LoVo (cell line): ENCODE measurements at places on chromosomes 5 and 9.

- DNase-seq, result no peak
These were observed 273.2 kb downstream of the SAXO1 start for GRCh38 chr9:18759827-18760226.

- DNase-seq, result no peak
These were observed 56.1 kb upstream of the PIP5K1B start for GRCh38 chr9:68648971-68649370.

DNA sequence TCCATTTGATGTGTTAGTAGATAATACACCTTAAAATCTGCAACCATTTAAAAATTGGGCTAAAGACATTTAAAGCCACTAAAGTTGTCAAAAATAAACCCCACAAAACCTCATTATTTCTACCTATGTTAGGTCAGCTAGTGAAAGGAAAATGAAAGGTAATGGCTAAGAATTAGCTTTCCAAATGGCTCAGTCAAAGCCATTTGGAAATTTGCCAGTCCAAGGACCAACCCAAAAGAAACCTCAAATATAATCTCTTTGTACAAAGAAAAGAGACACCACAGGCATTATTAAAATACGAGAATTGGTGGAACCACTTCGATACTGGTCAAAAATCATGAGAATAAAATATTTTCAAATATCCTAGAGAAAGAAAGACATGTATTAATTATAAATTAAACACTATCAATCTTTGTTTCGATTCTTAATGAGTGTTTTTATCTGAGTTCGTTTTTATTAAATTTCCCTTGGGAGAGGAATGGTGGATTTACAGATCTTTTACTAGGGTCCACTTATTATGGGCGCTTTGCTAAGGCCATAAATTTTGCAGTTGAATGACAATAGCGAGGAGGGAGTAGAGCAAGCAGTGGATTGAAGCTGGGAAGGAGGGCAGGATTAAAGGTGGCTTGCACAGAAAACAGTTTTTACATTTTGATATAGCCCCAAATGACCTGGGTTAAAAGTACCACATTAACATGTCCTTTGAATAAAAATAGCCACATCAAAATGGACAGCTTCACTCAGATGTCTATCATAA is 116.8 kb upstream of the SHB start:
- DNase-seq, result no peak

DNA sequence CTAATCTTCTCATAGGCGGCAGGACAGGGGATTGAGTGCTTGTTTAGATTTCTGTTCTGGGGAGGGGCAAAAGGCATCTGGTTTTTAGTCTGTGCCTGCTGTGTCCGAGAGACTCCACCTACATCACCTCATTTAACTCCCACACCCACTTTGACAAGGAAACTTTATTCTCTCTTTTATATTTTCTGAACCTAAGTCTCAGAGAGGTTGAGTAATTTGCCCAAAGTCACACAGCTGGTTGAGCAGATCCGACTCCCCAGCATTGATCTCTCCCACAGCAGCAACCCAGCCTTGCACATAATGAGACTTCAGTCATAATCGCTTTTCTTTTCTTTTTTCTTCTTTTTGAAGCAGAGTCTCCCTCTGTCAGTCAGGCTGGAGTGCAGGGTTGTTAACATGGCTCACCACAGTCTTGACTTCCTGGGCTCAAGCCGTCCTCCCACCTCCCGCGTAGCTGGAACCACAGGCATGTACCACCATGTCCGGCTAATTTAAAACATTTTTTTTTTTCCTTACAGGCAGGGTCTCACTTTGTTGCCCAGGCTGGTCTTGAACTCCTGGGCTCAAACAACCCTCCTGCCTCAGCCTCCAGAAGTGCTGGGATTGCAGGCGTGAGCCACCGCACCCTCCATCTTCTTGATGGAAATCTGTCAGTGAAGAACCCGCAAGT is 36.5 kb upstream of the ANKRD33B start:
- DNase-seq, result no peak

GRCh38 chr5:16593628-16594027 is 23.2 kb downstream of the RETREG1 start:
- DNase-seq, result no peak

GRCh38 chr9:70995511-70995910 is 125.9 kb downstream of the TRPM3 start:
- no peak for DNase-seq

DNA sequence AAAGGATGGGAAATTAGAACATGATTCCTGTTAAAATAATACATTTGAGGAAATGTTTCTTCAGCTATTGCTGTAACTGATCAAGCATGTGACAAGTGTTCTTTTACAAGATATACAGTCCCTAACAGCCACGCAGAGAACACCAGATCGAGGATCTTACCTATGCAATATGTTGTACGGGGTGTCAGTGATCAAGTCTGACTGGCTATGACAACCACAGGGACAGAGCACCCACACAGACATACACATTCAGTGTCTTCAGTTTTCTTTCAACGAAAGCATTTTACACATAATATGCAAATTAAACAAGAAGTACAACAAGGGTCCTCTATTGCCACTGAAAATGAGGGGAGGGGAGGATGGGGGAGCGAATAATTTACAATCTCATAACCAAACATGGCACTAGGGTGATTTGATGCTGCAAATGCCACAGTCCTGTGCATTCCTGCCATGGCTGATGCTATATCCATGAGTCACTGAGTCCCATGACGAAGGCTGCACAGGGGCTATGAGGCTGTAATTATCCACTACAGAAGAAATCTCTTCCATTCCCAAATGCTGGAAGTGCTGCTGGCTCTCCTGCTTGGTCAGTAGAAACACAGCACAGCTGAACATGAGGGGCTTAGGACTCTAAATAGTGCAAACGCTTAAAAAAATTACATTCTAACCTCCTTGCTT is 118.2 kb downstream of the KLHL3 start:
- no peak for DNase-seq

DNA sequence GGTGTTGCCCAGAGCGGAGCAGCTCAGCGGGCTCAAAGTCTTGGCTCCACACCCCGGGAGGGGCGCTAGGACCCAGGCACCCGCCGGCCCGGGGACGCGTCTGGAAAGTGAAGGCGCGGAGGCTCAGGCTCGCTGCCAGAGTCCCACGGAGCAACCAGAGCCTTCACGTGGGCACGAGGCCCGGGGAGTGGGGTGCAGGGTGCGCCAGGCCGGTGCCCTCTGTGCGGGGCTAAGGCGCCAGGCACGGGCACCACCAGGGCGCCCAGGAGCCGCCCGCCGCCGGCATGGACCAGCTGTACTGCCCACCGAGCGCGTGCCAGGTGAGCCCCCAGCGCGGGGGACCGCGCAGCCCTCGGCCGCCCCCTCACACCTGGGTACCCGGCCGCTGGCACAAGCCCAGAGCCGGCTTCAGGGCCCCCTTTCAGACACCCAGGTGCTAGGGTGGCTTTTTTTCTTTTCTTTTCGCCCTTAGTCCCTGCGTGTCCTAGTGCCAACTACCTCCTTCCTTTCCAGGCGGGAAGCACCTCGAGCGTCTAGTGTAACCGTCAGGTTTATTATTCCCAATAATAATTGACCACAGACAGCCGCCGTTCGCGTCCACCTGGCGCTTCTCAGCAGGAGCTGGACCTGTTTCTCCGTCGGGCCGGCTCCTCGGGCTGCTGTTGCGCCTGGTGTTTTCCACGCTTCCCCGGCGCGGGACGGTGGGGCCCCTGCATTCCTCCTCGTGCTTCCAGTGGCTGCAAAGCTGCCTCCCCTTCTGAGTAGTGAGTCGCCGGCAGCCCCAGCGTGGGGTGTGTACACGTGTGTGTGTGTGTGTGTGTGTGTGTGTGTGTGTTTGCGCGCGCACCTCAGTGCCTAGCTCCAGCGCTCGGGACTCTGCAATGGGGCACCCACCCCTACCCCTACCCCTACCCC is 30.1 kb upstream of the PDE8B start:
- peak; percentile 39 for DNase-seq

DNA sequence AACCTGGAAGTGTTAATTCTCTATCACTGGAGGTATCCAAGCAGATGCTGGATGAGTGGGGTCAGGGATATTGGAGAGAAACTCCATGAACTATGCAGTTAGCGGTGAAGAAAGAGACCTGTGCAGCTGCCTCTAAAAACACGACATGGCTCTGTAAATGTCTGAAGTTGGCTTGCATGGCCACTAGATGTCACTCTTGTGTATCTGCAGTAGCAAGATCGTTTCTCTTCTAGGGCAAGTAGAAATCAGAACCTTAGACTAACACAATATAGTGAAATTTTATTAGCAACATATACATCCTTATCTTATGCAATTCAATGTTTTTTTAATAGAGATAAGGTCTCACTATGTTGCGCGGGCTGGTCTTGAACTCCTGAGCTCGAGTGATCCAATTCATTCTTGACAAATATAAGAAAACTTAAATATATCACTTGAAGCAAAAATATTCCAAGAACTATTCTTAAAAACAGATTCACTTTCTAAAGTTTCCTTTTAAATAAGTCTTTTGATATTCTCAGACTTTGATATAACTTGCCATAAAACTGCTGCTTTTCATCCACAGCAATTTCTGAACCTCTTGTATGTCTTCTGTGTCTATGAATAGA is 2.9 kb downstream of the OR2S2 start:
- DNase-seq, result peak; percentile 83

DNA sequence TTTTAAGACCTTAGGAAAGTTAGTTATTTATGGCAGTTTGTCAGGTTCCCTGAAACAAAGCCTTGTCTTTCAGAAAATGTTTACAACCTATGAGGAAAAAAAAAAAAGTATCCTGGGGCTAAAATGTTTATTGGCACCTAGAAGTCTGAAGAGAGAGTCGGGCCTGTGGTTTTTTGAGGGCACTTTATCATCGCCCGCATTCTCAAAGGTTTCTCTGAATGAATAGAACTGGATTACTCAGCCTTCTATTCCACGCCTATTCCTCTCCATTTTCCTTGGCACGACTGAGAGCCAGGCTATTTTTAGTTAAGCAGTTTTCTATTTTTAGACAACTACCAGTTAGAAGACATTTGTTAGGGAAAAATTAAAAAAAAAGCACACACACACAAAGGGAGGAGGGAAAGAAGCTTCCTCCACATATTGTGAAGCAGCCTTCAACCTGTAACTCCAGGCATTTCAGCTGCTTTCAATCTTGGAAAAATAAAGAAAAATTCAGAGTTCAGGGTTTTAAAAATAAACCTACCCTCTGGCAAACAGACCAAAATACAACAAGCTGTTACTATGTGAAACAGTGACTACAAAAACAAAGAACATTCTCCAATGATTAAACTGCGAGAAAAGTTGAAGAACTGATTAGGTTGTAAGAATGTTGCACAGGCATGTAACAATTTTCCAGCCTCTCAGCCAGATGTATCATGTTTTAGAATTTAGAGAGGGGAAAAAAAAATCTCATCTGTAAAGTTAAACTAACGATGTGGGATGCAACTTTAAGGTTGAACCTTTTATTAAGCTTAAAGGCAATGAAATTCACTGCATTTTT is 97.0 kb downstream of the MEF2C start:
- DNase-seq, result peak; percentile 93
